Amniotic epithelial cell (primary cell): ENCODE measurements at places on chromosomes 1 and 21.

GRCh38 chr1:235649368-235650163, at the start of gene GNG4:
GNG4 (minus strand) TSS chr1:235649784; CDS start chr1:235583838, 65,946 bp downstream.
- no peak for DNase-seq

GRCh38 chr1:178946855-178947676, 76.2 kb upstream of the ANGPTL1 start:
- no peak for DNase-seq

- no peak for DNase-seq
Measured at GRCh38 chr21:29696937-29697336, 242.9 kb downstream of the GRIK1 start.

DNA sequence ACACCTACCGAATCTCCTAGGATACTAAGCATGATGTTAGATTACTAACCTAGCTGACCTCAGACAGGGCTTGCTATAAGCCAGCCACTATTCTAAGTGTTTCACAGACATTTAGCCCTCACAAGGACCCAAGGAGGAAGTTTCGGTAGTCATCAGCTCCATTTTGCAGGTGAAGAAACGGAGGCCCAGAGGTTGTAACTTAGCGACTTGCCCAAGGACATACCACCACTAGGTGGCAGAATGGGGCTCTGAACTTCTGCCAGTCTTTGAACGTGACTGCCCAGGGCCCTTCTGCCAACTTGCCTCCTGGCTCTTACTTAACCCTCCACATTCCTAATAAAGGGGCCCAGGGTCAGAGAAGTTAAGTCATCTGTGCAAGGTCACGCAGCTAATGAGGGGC, 283.5 kb downstream of the C1orf94 start:
- no peak for DNase-seq

GRCh38 chr1:25208561-25209222, 23.6 kb downstream of the SYF2 start:
- no peak for DNase-seq

DNA sequence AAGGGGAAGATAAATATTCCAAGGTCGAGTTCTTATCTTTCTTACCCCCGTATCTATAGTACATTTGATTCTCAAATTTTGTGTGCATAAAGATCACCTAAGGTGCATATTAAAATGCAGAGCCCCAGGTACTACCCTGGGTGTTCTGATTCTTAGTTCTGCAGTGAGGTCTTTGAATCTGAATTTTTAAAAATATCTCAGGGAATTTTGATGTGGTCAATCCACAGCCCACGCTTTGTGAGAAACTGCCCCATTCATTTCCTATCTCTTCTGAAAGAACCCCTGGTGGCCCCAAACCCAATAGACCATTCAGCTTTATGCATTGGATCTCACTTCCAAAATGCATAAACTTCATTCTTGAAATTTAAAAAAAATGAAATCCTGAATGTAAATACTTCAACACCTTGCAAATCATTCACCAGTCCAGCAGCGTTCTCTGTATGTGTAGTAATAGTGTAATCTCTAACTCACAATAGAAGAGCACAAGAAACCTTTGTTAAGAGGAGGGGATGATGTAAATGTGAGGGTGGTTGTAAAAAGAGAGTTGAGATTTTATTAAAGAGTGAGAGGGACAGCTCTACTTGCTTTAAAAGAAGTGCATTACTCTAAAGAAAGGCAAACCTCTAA, 108.8 kb upstream of the ZP4 start:
- no peak for DNase-seq

DNA sequence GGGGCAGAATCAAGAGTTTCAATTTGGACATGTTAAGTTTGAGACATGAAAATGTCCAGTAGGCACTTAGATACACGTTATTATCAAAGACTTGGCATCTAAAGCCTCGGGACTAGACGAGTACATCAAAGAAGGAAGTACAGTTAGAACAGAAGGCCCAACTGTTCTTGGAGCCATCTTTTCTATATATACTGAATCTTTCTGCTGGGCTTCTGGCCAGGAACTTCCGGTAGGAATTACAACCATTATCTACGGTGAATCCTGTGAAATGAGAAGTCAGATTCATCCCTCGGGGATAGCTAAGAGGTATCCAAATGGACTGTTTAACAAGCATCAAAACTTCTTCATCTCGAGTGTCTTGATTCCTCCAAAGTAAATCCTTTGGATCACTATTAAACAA, 34.4 kb upstream of the NRDC start:
- DNase-seq = no peak

- peak; percentile 27 for DNase-seq
Measured at GRCh38 chr1:167529829-167530474, 11.6 kb upstream of the CD247 start.

GRCh38 chr1:115302390-115302961, 35.6 kb downstream of the NGF start:
- DNase-seq = peak; percentile 62

- no peak for DNase-seq
Measured at GRCh38 chr1:180973369-180973768, 49.3 kb downstream of the STX6 start.

DNA sequence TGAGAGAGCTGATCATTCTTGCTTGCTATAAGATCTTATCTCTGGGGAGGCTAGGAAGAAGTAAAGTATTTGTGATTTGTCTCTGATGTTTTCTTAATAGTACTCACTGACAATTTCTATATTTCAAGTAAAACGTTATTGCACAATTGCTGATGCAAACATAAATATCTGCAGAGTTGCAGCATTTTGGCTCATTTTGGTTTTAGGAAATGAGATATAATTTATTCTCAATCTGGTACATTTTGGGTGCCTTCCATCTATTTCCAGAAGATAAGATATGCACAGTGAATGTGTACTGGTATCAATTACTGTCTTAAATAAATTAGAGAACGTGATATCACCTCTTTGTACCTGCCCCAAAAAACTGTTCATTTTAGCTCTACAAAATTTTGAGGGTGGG, 1431.5 kb downstream of the BRINP3 start:
- DNase-seq = peak; percentile 27

- no peak for DNase-seq
Measured at GRCh38 chr1:92653605-92654381, 131.1 kb downstream of the EVI5 start.

DNA sequence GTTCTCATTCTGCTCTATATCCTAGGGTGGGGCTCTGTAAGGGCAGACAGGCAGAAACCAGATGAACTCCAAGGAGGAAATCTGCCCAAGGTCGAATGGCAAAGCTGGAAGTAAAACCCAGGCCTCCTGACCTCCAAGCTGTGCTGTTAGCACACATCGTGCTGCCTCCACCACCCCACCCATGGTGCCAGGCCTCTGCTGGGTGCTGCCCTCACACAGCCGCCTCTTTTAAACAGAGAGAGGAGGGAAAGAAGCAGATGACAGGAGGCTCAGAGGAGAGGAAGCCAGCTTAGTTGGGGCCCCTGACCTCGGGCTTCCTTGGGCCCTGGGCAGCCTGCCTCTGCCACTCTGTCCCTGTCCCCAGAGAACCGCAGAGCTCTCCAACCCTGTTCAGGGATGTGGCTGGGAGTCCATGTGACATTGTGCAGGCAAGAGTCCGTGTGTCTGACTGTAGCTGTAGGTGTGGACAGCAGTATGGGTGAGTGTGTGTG, 1.1 kb downstream of the SYNC start:
- DNase-seq = no peak

DNA sequence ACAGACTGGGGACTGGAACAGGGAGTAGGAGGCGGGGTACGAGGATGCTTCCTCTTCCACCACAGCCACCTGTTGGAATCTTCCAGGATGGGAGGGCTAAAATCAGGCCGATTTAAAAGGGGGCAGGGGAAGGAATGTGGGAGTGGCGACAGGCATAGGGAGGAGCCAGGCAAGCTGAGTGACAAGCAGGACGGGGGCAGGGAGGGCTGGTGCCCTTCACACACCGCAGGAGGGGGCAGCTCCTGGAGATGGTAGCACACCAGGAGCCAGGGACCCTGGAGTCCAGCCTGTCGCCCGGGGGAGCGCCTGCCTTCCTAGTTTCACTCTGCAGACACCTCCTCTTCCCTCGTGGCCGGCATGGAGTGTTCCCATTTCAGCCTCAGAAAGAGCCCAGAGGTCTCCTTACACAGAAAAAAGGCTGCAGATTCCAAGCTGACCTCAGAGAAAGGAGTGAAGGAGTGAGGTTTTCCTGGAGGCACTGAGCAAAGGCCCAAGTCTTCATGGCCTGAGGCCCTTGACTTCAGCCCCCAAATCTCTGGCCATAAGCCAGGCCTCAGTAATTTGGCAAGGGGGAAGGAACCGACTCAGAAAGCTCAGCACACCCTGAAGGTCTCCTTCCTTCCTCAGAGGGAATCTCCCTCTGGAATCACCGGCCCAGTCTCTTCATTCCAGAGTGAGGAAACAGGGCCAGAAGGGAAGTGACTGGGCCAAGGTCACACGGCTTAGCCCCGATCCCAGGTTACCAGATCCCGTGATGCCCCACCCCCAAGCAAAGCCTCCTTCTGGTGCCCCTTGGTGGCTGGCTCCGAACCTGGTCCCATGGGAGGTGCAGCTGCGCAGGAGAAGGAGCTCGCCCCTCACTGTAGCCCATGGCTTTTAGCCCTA, 8.1 kb downstream of the BLACAT1 start:
- no peak for DNase-seq

DNA sequence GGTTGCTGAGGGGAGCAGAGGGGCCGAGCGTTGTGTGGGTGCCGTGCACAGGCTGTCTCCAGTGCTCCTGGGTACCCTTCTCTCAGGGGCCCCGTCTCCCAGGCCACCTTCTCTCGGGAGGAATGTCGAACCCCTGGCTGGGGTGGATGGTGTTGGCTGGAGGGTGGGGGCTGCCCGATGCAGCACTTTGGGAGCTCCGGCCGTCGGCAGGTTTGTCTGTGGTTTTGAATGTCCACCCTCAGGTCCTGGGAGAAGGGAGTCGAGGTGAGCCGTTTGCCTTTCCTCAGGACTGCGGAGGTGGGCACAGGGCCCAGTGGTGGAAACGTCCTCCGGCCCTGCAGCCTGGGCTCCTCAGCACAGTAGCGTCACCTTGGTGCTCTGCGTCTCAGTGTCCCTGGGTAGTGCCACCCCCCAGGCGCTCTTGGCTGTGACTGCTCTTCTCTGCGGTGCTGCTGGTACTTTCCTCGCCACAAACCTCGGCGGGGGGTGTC, 14.5 kb downstream of the SLX9 start:
- DNase-seq = no peak

DNA sequence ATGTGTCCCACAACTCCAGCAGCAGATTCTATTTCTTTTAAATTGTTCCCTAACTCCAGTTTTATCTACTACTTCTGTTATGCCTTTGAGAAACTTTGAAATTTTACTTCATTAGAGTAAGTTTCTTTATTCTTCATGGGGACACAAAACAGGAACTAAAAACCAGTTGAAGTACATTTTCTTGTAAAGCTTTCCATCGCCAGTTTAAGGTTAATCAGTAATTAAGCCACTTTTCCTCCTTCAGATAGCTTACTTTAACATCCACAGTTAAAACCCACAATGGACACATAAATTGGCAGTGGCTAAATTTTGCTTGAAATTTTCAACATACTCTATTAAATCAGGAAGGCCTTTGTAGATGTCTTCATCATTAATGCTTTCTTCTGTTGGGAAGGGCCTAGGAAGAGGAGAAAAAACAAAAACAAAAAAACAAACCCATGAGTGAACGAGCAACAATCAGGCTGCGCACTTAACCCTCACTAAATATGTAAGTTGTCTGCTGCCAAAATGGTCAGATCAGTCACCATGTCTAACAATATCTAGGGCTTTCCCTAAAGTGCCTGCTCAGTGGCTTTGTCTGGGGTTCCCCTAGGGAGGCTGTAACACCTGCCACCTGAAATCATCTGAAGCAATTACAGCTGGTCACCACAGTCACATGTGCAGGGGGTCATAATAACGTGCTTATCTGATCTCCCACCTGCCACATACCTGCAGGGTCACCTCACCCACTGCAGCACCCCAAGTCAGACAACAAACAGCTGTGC, 187.9 kb downstream of the VAV3 start:
- DNase-seq = no peak

DNA sequence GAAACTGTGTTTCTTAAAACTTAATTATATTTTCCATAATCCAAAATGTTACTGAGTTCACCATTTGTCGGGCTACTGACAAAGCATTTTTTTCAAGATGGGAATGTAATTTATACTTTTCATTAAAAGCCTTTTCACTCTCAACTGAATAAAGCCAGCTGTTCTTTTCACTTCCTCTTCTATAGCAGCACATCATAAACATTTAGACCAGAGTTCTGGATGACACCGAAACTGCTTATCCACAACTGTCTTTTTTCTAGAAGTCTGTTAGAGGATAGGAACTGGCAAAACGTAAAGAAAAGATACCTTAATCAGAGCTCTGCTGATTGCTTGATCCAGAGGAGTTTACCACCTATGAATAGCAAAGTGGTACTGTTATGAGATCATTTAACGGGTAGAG, 594.7 kb downstream of the ADGRL2 start:
- DNase-seq = no peak

- DNase-seq = no peak
Measured at GRCh38 chr1:12617511-12617900, 504 bp downstream of the DHRS3 start.

- no peak for DNase-seq
Measured at GRCh38 chr1:25661043-25661815, 44.6 kb downstream of the MAN1C1 start.

DNA sequence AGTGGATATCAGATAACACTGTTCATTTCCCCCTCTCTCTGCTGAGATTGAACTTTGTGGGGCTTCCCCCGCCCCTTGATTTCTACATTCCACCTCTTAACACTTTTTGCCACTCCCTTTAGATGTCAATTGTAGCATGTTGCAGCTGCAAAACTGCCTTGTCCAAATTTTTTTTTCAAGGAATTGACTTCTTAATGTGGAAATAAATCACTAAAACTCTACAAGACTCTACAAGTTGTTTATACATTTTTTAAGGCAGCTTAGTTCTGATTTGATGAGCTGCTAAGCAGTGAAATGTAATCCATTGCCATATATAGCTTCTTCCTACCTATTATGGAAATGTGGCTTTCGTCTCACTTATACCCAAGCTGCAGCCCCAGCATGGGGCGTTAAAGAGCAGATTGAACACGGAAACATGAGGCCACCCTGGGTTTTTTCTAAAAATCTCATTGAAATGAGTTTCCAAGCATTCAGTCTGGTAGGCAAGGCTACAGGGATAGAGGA, 132.2 kb downstream of the SYT2 start:
- peak; percentile 40 for DNase-seq

- no peak for DNase-seq
Measured at GRCh38 chr1:178493301-178493741, 3.4 kb downstream of the CLEC20A start.

GRCh38 chr1:83626603-83627002, 372.3 kb downstream of the TTLL7 start:
- DNase-seq = no peak

- no peak for DNase-seq
Measured at GRCh38 chr1:71582673-71583072, 501.8 kb upstream of the ZRANB2 start.

DNA sequence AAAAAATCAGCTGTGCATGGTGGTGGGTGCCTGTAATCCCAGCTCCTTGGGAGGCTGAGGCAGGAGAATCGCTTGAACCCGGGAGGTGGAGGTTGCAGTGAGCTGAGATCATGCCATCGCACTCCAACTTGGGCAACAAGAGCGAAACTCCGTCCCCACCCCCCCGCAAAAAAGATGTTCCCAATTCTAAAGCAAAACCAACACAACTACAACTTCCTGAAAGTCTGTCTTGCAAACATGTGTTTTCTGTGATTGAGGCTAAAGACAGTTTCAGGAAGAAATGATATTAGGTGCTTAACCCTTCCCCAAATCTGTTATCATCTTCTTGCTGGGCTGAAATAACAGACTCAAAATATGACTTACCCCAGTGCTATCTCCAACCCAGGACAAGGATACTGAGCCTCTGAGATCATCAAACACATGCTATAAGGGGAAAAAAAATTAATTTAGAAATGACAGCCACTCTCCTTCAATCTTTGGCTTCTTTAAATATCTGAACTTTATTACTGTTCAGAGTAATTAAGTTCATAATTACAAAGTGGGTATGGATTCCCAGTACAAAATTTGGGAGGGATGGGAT, 28.5 kb downstream of the SORT1 start:
- peak; percentile 63 for DNase-seq
